BJ (cell line): ENCODE measurements at places on chromosomes 7 and 10. TPM values are rescaled to one million over a fixed set of nuclear protein-coding genes. Genes with fewer than 3 reads are reported as not detected.

The FRMPD2 gene
- polyA plus RNA-seq: not detected in 2 replicates

The FAS gene
- 52.3 and 83.2 TPM in 2 replicates for polyA plus RNA-seq

The BLNK gene
- polyA plus RNA-seq: not detected in 2 replicates

The BMPER gene
- polyA plus RNA-seq: 7.0 and 8.8 TPM in 2 replicates

The TAS2R38 gene
- not detected in 2 replicates for polyA plus RNA-seq

The SVOPL gene
- not detected in 2 replicates for polyA plus RNA-seq

The PALD1 gene
- 0.01 and 0.10 TPM in 2 replicates for polyA plus RNA-seq

The PDLIM1 gene
- polyA plus RNA-seq: 114 and 141 TPM in 2 replicates

The ANAPC16 gene
- 49.8 and 58.0 TPM in 2 replicates for polyA plus RNA-seq

The GNGT1 gene
- not detected in 2 replicates for polyA plus RNA-seq

The GLI3 gene
- 4.4 and 5.1 TPM in 2 replicates for polyA plus RNA-seq

The AOC1 gene
- polyA plus RNA-seq: not detected in 2 replicates

The TRPV5 gene
- polyA plus RNA-seq: 0.04 TPM in 1 of 2 replicates, not detected in the other

The TSPAN12 gene
- 0.25 TPM in 1 of 2 replicates, not detected in the other for polyA plus RNA-seq

The LIPK gene
- polyA plus RNA-seq: not detected in 2 replicates

The C7orf33 gene
- not detected in 2 replicates for polyA plus RNA-seq

The LMTK2 gene
- 3.0 and 3.8 TPM in 2 replicates for polyA plus RNA-seq

The HIBADH gene
- polyA plus RNA-seq: 42.4 and 70.4 TPM in 2 replicates

The ERVW-1 gene
- polyA plus RNA-seq: not detected in 2 replicates

The PSD gene
- 1.2 and 1.8 TPM in 2 replicates for polyA plus RNA-seq

The AGR2 gene
- not detected in 2 replicates for polyA plus RNA-seq

The CAMK2G gene
- polyA plus RNA-seq: 32.5 and 43.8 TPM in 2 replicates

The MKX gene
- polyA plus RNA-seq: 68.1 and 72.9 TPM in 2 replicates

The LAMB4 gene
- 0.16 and 0.20 TPM in 2 replicates for polyA plus RNA-seq

The AGR3 gene
- polyA plus RNA-seq: not detected in 2 replicates

The CRHR2 gene
- not detected in 2 replicates for polyA plus RNA-seq

The TUBAL3 gene
- polyA plus RNA-seq: not detected in 2 replicates

The CTBP2 gene
- polyA plus RNA-seq: 49.3 and 72.9 TPM in 2 replicates

The DRGX gene
- polyA plus RNA-seq: 0.04 and 0.06 TPM in 2 replicates

The ST7 gene
- polyA plus RNA-seq: 16.0 and 23.2 TPM in 2 replicates

The SEMA3D gene
- polyA plus RNA-seq: 19.9 and 27.7 TPM in 2 replicates

The ASIC3 gene
- 0.26 and 0.45 TPM in 2 replicates for polyA plus RNA-seq

The SYT15 gene
- polyA plus RNA-seq: 0.92 and 2.3 TPM in 2 replicates

The MSMB gene
- not detected in 2 replicates for polyA plus RNA-seq

The LIPM gene
- not detected in 2 replicates for polyA plus RNA-seq

The STAG3 gene
- polyA plus RNA-seq: 0.44 and 0.61 TPM in 2 replicates

The ZNF488 gene
- polyA plus RNA-seq: 0.15 and 0.17 TPM in 2 replicates

The GNAT3 gene
- not detected in 2 replicates for polyA plus RNA-seq

The COL28A1 gene
- polyA plus RNA-seq: 0.04 and 0.11 TPM in 2 replicates

The SLC13A4 gene
- 0.04 TPM in 2 replicates for polyA plus RNA-seq

The CAV1 gene
- 1,794 and 2,064 TPM in 2 replicates for polyA plus RNA-seq

The JCAD gene
- polyA plus RNA-seq: 13.9 TPM in 2 replicates

The RAPGEF5 gene
- 0.07 TPM in 1 of 2 replicates, not detected in the other for polyA plus RNA-seq

The HOXA5 gene
- polyA plus RNA-seq: 1.2 and 1.7 TPM in 2 replicates

The HMX3 gene
- not detected in 2 replicates for polyA plus RNA-seq

The INMT gene
- polyA plus RNA-seq: 1.3 TPM in 2 replicates

The SLC26A3 gene
- polyA plus RNA-seq: not detected in 2 replicates

The MINPP1 gene
- 7.7 and 10.5 TPM in 2 replicates for polyA plus RNA-seq

The GRID2IP gene
- not detected in 2 replicates for polyA plus RNA-seq

The PRLHR gene
- polyA plus RNA-seq: not detected in 2 replicates

The OGDHL gene
- polyA plus RNA-seq: 0.11 and 0.16 TPM in 2 replicates

The CRPPA gene
- polyA plus RNA-seq: 0.39 and 0.78 TPM in 2 replicates

The SKAP2 gene
- 2.7 and 5.2 TPM in 2 replicates for polyA plus RNA-seq

The MUC12 gene
- polyA plus RNA-seq: 0.89 and 2.0 TPM in 2 replicates

The SPRN gene
- polyA plus RNA-seq: 1.8 and 3.0 TPM in 2 replicates

The HABP2 gene
- 0.02 TPM in 1 of 2 replicates, not detected in the other for polyA plus RNA-seq

The SPDYE2 gene
- not detected in 2 replicates for polyA plus RNA-seq

The CARD11 gene
- not detected in 2 replicates for polyA plus RNA-seq
